Kasumi-1 (cell line): ENCODE measurements at places on chromosomes 1 and 21.

GRCh38 chr1:2474933-2475371, 1.1 kb upstream of the PLCH2 start:
- no peak for DNase-seq

GRCh38 chr21:22961258-22961657, 1963.0 kb downstream of the NCAM2 start:
- DNase-seq: no peak

- DNase-seq: peak; percentile 77
Measured at GRCh38 chr1:219660666-219661463, 48.0 kb upstream of the ZC3H11B start.

DNA sequence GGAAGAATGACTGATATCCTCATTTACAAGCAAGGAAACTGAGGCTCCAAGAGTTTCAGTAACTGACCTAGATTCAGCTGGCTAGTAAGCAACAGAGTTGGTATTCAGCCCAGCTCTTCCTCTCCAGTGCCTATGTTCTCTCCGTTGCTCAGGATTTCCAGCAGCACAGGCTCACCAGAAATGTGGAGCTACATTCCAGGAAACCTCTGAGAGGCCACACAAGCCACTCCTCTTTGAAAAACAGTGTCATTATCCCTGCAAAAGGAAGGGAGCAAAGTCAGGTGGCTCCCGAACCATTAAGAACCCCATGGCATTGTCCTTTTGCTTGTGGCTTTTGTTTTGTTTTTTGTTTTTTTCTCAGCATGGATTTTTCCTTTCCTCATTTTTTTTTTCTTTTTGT, 40.6 kb upstream of the DUSP10 start:
- DNase-seq: no peak

- no peak for DNase-seq
Measured at GRCh38 chr1:36523850-36524249, 41.1 kb upstream of the CSF3R start.

GRCh38 chr1:66341446-66342089, 192.4 kb upstream of the SGIP1 start:
- DNase-seq: no peak

- no peak for DNase-seq
Measured at GRCh38 chr1:110565565-110565964, 40.6 kb downstream of the KCNA2 start.

GRCh38 chr1:9835758-9836631, 12.2 kb upstream of the CLSTN1 start:
- DNase-seq: no peak

DNA sequence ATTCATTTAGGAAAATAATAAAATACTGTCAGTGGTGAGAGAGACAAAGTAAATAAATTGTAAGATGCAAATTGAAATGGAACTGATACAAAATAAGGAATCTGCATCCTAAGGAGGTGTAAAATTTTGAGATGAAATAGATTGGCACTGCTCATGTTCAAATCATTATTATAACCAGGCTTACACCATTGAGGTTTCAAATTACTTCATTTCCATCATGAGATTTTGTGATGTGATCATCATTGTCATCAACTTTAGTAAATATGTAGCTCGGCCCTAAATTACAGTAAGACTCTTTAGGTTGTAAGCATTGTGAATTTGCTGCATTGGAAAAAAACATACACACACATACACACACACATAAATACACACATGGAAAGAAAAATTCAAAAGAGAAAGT, 123.4 kb downstream of the SDCCAG8 start:
- DNase-seq: no peak

DNA sequence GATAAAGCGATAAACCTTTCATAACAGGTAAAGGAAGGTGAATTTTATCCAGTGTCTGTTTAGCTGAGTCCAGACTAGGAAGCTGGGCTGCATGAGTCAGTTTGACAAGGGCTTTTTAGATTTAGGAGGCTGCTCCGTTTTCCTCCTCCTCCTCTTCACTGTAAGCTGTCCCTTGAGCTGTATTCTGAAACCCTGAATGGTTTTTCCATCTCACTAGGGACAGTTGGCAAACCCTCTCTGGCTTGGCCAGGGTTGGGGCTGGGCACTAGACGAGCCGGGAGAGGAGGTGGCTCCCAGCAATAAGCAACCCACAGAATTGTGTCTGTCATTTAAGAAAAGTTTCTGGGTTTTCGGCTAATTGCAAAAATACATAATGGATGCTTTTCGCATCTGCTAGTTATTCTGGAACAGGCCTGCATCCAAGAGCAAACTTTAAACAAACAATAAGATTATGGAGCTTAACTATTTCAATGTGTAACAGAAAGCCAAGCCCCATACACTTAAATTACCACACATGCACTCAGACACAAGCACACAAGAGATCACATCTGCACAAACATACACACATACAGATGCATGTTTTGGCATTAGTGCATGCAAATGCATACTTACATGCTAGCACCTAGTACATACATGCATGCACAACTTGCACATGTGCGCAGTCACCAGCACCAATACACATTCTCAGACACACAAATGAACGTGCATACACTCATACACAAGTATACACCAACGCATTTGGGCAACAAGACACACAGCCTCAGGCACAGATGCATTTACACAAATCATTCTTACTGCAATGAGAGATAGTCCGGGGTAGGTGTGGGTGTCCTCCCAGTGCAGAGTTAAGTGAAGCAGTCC, 27.8 kb upstream of the FOXE3 start:
- DNase-seq: no peak

DNA sequence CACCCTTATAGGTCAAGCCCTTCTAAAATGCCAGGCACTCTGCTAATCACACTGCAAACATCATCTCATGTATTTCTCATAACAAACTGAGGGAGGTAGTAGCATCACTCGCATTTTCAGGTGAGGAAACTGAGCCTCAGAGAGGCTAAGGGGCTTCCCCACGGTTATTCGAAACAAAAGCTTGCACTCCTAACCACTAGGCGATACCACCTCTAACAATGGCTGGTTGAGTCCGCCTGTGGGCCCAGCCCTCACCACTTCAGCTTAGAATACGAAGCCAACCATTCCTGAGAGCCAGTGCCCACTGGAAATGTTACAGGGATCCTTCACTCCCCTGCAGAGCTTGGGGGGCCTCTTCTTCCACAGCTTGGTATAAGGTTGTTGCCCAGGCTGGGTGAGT, 65.3 kb upstream of the TENT5C start:
- DNase-seq: no peak

GRCh38 chr1:107992347-107992746, 27.4 kb upstream of the VAV3 start:
- no peak for DNase-seq
